Cerebellar nuclear complex (tissue), 1 donor: ENCODE measurements at places on chromosomes 7 and 10.

GRCh38 chr10:112390125-112390703 is 16.3 kb downstream of the ACSL5 start:
- DNase-seq: no peak

- no peak for DNase-seq
These were observed 7.5 kb downstream of the LAMB1 start for GRCh38 chr7:107995184-107996071.

- DNase-seq: no peak
These were observed 2.3 kb upstream of the LDB1 start for GRCh38 chr10:102122450-102122849.

DNA sequence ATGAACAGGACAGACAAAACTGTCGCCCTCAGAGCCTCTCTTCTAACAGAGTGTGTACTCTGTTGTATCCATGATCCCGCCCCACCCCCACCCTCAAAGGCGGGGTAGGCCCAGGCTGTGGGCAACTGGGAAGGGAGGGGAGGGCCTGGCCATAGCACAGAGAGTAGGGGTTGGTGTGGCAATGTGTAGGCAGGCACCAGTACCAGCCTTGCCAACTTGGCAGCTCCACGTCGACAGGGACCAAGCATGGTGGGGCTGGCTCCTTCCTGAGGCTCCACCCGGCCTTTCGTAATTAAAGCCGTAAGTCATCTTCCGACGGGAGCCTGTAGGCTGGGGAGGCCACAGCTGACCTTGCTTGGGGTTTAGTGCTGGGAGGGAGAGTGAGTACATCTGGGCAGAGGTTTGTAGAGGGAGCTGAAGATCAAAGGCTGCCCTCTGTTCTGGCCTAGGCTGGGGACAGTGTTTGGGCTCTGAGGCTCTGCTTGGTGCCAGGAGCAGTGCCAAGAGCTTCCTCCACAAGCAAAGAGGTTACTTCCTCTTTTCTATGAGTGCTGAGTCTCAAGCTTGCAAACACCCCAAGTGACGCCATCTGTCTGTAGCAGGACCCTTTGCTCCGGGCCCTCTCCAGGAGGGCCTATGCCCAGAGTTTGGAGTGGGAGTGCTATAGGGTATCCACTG is 121.6 kb downstream of the C10orf105 start:
- DNase-seq: no peak

DNA sequence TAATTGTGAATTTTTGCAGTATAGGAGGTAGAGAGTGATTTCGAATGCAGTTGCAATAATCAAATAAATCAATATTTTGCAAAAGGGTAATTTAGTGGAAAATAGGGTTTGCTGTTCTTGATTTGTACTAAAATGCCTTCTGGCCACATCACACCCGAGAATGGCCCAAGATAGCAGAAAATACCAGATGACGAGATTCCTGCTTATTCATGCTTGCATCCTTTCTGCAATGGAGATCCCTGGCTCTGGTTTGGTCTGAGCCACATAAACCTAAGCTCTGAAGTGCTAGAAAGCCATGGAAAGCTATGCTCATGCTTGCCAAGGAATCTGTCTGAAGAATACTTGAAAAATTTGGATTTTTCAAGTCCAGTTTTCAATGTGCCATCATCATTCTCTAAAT is 634.2 kb upstream of the COBL start:
- DNase-seq: no peak

GRCh38 chr10:125079091-125079600 is 81.2 kb downstream of the CTBP2 start:
- DNase-seq: no peak

- no peak for DNase-seq
These were observed 177.1 kb downstream of the FRMD4A start for GRCh38 chr10:14153570-14154055.

GRCh38 chr7:158320328-158320727 is 267.3 kb downstream of the PTPRN2 start:
- no peak for DNase-seq

GRCh38 chr10:76939933-76940468 is 697.6 kb downstream of the KCNMA1 start:
- no peak for DNase-seq

- DNase-seq: no peak
These were observed 15.2 kb upstream of the KAZALD1 start for GRCh38 chr10:101046332-101047238.

DNA sequence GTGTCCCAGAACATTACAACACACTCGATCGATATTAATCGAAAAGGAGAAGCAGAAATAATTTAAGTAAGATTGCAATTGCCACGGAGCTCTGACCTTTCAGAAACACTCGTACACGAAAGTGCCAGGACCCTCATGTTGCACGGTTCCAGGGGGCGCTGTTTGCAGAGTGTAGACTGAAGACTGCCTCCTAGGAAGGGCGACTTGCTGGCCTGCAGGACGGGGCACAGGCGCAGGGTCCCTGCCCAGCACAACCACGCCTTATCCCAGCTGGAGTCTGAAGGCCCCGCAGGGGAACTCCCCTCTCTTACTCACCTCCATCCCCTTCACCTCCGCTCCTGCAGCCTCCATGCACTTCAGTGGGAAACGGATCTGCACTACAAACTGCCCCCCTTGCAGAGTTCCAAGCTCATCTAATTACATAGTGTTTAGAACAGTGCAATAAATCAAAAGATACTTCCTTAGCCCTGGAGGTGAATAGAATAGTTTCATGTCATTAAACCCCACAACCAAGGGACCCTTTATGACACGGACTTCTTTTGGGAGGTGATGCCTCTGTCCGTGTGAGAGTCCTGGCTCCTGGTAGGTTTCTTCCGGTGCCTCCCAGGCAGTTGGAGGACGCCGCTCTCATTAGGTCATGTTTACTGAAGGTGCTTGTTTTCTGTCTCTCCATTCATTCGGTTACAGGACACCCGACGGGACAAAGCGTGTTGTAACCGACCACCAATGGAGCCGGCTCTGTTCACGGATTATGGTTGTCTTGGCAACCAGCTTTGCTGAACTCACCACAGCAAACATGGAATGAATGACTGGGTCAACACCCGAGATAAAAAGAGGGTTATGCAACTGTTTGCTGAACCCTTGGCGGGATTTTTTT is 262.2 kb downstream of the BAMBI start:
- DNase-seq: no peak

DNA sequence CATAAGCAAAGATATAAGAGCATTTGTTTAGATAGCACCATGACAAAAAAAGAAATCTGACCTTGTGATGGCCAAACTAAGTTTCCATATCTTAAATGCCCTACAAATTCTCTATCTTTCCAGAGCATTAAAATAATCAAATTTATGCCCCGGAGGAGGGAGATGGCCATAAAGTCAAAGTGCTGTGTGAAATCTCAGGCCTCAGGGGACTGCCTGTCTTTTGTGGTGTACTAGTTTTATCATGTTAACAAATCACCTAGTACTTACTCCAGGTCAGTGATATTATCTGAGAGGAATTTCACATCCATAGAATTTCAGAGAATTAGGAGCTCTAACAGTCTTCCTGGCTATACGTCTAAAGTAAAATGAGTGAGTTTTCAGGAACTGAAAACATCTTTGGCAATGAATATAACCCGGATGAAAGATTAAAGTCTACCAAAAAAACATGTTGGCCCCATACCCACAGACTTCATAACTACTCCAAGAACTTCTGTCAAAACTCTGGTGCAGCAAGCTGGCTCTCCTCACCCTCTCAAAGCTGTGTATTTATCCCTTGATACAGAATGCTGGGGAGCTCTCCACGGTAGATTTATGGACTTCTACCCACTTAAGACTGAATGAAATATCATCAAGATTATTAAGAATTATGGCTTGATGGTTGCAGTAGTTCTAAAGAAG is 682.8 kb downstream of the SORCS1 start:
- no peak for DNase-seq

GRCh38 chr10:78441694-78442093 is 408.0 kb downstream of the RPS24 start:
- DNase-seq: no peak

- DNase-seq: peak; percentile 47
These were observed 97.1 kb downstream of the RGS10 start for GRCh38 chr10:119445311-119445934.

- DNase-seq: no peak
These were observed 24.6 kb downstream of the RPP38 start for GRCh38 chr10:15121707-15122106.

DNA sequence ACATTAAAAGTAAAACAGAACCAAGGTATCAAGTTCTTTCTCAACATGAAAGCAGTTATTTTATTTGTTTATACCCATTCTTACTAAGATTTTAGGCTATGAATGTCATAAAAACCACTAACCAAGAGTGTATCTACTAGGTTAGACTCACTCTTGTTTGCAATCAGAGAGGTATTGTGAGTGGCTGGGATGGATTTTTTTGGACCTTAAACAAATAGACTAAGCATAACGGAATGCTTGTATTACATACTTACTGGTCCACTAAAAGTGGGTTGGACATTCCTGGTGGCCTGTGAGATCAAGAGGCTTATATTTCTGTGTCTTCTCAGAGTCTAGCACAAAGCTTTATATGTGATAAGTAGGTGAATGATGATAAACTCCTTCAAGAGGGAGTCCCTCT is 32.6 kb upstream of the CBLL1 start:
- no peak for DNase-seq

DNA sequence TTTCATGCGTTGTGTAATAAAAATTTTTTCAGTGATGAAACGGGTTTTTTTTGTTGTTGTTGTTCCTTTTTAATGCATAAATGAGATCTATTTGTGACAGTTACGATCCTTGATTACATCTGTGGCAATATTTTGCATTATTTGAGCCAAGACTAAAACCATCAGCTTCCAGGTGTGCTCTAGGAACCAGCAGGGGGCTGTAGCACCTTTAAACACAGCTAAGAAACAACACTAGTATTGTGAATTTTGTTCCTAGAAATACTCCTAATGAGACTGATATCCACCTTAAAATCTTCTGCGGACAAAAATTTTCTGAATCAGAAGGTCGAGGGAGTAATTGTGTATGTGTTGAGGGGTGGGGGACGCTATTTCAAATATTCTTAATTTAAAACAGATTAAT is 52.6 kb downstream of the FGFBP3 start:
- DNase-seq: no peak

DNA sequence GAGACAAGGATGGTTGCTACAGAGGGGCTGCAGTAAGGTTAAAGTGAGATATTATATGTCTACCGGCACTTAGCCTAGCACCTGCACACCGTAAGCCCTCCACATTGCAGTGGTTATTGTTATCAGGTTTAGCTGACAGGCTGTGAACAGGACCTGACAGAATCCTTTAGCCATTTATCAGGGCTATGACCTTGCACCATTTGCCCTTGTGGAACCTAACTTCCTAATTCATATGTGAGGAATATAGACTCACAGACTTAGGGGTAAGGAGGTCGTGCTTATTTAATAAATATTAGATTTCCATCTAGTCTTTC is 10.1 kb downstream of the NCOA4 start:
- DNase-seq: no peak

GRCh38 chr10:118669020-118669791 is 73.8 kb upstream of the PRLHR start:
- DNase-seq: no peak

DNA sequence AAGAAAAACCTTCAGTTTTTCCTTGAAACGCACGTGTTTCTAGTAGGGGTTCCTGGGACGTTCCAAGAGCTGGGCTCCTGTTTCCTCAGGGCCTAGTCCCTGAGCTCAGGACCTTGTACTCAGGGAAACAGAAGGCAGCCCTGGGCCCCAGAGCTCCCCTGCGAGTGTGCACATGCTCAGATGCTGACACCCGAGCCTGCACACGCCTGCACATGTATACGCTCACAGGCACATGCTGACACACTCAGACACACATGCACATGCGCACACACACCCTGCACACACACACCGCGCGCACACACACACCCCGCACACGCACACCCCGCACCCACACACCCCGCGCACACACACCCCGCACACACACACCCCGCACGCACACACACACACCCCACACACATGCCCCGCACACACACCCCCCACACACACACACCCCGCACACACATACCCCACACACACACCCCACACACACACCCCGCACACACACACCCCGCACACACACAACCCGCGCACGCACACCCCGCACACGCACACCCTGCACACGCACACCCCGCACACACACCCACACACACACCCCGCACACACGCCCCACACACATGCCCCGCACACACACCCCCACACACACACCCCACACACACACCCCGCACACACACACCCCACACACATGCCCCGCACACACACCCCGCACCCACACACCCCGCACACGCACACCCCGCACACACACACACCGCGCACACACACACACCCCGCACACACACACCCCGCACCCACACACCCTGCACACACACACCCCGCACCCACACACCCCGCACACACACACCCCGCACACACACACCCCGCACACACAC is 52.2 kb downstream of the CALML3 start:
- DNase-seq: no peak

- no peak for DNase-seq
These were observed 9.9 kb downstream of the CSTF2T start for GRCh38 chr10:51689536-51689935.

- no peak for DNase-seq
These were observed 141.5 kb upstream of the DKK1 start for GRCh38 chr10:52172581-52172980.

DNA sequence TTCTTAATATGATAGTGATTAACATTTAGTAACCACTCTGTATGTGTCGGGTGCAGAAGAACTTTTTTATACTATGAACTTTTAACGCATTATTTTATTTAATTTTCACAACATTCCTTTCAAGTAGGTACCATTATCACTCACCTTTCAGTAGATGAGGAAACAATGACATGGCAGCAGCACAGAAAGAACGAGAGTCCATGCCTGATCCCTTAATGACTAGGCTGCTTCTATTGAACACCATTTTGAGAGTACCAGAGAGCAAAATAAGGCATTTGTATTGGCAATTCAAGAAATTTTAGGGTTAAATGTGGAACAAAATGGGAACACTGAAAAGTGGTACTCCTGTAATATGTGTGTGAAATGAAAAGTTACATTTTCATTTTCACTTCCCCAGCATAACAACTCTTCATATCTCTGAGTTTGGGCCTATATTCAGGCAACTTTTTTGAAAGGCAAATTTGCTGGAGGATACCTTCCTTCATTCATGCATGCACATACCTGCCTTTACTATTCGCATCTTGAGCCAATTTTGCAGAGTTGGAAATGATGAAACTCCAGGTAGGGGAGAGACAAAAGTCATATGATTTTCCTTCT is 12.8 kb downstream of the LRRN3 start:
- no peak for DNase-seq

- DNase-seq: no peak
These were observed 29.6 kb downstream of the LRRC27 start for GRCh38 chr10:132361581-132362101.

- DNase-seq: no peak
These were observed 23.4 kb downstream of the COX15 start for GRCh38 chr10:99708428-99709012.

- no peak for DNase-seq
These were observed 564.2 kb downstream of the HTR7 start for GRCh38 chr10:90293616-90294015.
